Progenitor cell of endocrine pancreas (in vitro differentiated cells): ENCODE measurements at places on chromosomes 5 and 9. TPM values are rescaled to one million over a fixed set of nuclear protein-coding genes. Genes with fewer than 3 reads are reported as not detected.

DNA sequence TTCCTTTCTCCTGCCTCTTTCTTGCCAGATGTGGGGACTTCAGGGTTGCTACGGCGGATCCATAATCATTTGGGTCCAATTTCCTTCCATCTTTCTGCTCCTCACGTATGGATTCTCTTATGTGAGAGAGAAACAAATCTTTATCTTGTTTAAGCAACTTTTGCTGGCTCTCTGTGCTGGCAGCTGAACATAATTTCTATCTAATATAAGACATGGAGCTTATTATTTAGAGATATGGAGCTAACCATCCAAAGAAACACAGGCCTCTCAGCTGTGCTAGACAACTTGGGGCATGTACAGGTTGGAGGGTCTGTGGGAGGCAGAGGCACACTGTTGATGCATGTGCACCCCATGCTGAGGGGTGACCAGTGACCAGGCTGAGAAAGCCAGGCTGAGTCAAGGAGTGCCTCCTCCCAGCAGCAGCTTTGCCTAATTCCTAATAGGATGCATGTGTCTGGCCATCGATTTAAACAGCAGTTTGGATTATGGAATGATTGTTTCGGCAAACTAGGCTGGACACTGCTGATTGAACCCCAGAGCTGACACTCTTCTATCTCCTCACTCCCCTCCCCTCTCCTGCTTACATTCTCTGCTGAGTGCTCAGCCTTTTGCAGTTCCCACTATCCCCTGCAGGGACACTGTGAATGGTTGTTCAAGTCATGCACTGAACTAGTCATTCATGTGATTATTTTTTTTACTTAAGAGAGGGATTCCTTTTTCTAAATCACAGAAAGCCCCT lies 195.8 kb downstream of the ERCC6L2 start:
- no peak for DNase-seq

DNA sequence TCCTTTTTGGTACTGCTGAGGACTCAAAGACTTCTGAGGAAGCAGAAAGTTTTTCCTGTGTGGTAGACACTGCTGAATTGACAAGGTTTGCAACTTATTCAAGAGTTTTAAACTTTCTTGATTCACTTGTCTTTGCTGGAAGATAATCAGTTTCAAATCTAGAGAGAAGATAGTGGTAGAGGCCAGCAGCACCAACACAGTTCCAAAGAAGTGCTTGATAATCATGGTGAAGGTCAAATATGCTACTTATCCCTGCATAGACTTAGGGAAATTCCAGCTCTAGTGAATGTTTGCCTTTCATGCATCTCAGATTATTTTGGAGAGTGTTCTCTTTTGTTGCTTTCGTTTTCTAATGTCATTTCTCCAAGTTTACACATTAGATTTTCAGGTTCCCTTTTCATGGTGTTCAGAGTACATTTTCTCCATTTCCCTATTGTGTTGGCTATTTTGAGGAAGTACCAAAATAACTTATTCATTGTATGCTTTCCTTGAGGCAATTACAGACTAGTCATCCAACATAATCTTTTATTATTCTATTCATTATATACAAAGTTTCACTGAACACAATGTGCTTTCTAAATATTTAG lies 550 bp downstream of the IFNE start:
- DNase-seq = no peak

- DNase-seq = no peak
Measured at GRCh38 chr5:159049844-159050315, 49.8 kb downstream of the EBF1 start.

The OR13J1 gene
- not detected in 2 replicates for total RNA-seq

GRCh38 chr9:23766613-23767012 lies 59.4 kb downstream of the ELAVL2 start:
- DNase-seq = no peak

The TAF11L5 gene
- not detected in 2 replicates for total RNA-seq

- DNase-seq = no peak
Measured at GRCh38 chr5:50691399-50692016, 25.1 kb downstream of the PARP8 start.

DNA sequence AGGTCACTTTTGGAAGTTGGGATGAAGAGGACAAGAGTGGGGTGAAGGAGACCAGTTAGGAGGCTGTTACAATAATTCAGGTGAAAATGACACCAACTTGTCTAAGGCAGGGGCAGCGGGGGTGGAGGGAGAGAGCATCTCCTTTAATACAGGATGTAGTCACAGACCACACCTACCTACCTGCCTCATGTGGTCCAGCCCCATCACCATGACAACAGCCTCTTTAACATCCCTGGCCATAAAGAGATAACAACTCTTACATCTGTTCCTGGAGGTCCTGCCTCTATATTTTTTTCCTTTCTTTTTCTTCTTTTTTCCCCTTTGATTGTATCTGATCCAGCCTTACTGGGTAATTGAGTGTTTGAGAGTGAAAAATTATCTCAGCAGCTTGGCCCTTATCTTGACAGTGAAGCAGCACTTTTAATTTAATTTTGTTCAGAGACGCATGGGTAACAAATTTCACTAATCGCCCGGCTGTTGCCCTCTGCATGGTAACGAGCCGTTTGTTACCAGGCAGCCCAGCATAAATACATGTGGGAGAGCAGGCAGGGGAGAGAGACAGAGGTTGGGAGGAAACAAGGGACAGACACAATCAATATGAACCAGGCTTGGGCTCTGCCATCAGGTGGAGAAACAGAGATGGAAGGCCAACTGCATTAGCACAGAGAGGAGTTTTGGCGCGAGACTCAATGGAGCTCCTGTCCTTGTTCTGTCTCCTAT lies 338.1 kb downstream of the ASTN2 start:
- DNase-seq = no peak

- no peak for DNase-seq
Measured at GRCh38 chr9:108113596-108113995, 624.0 kb upstream of the KLF4 start.

The PCDHB10 gene
- total RNA-seq = 5.5 and 7.2 TPM in 2 replicates

GRCh38 chr5:55232271-55232984 lies 980 bp downstream of the CCNO start:
- peak; percentile 17 for DNase-seq

The NME5 gene
- total RNA-seq = 9.9 and 11.0 TPM in 2 replicates

DNA sequence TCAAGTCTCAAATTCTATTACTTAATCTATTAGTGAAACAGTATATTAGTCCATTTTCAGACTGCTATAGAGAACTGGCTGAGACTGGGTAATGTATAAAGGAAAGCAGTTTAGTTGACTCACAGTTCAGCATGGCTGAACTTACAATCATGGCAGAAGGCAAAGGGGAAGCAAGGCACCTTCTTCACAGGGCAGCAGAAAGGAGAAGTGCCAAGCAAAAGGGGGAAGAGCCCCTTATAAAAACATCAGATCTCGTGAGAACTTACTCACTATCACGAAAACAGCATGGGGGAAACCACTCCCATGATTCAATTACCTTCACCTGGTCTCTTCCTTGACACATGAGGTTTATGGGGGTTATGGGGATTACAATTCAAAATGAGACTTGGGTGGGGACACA lies 67.9 kb upstream of the CHSY3 start:
- no peak for DNase-seq

The IL9 gene
- not detected in 2 replicates for total RNA-seq

DNA sequence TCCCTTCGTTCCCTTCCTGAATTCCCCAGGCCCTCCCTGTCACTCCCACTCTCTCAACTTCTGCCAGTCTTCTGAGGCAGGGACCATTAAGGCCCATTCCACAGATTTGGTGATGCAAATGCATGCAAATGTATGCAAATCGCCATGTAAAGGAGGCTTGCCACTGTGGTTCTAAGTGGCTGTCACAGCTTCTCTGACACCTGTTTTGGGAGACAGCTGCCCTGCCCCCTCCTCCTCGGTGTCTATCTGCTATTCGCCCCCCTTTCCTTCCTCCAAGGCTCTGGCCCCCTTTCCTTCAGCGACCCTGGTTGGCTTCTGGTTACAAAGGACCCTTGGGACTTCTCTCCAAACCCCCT lies 10.5 kb upstream of the ARAP3 start:
- no peak for DNase-seq

The GAS1 gene
- total RNA-seq = 4.0 and 5.6 TPM in 2 replicates

GRCh38 chr5:82406205-82406773 lies 128.1 kb upstream of the RPS23 start:
- no peak for DNase-seq
